ENCODE measurements at places on chromosomes 5 and 9.

DNA sequence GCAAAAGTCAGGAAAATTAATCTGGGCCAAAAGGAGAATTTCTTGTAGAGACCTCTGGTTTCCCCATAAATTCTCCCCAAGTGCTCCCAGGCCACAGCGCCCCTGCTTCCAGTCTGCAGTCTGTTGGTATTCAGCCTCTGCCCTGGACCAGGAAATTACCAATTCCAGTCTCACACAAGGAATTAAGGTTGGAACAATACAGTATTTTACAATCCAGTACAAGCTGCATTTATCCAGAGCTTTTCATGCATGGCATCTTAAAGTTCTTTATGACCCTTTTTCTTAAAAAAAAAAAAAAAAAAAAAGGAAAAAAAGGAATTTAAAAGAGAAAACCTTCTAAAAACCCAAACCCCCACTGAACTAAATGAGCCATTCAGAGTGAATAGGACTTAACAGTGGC is 139.6 kb upstream of the RANBP3L start:
- DNase-seq, result peak; percentile 50

- DNase-seq, result no peak
Observed at GRCh38 chr9:88233091-88233490, 94.8 kb upstream of the SPATA31C2 start.

- DNase-seq, result no peak
Observed at GRCh38 chr5:39711821-39712220, 287.0 kb upstream of the DAB2 start.

DNA sequence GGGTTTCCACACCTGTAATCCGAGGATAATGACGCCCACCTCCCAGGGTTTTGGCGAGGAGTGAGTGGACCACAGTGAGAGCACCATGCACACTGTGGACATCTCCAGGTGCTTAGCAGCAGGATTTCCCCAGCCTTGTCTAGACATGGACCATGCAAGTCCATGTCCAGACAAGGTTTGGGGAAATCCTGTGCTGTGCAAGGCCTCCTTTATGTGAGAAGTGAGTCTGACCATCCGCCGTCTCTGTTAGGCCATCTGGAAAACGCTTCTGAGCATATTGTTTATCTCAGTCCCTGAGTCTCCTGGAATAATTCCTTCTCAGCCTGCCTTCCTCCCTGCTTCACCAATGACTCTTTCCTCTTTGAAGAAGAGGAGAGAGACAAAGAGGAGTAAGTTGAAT is 26.2 kb upstream of the TNFAIP8 start:
- no peak for DNase-seq

DNA sequence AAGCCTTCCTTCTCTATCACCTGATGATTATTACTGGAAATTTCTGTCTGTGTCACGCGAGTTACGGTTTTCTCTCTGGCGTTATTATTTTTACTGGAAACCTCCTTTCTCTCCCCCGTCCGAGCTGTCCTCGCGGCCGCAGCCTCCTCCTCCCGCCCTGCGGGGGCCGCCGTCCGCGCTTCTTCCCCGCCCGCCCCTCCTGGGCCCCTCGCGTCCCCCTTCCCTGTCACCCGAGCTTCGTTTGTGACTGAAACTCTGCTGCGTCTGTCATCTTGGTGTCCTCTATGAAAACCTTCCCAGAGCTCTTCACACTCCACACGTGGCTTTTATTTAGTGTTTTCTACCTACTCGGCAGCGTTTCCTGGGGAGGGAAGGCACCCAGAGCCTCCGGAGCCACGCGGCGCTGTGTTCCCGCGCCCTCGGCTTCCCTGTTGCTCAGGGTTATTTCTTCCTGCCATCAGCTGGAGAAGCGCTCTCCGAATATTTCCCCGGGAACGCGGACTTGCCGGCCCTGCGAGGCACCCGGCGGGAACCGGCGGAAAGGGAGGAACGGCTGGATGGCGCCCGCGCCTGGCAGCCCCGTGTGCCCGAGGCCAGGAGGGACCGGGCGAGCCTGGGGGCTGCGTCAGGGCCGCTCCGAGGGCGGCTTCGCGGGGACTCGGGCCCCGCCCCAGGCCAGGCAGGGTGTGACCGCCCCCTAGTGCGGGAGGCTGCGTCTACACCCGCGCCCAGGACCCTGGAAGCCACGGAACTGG is 33.9 kb downstream of the TRIP13 start:
- DNase-seq, result no peak
